ENCODE measurements at places on chromosomes 2 and 18.

DNA sequence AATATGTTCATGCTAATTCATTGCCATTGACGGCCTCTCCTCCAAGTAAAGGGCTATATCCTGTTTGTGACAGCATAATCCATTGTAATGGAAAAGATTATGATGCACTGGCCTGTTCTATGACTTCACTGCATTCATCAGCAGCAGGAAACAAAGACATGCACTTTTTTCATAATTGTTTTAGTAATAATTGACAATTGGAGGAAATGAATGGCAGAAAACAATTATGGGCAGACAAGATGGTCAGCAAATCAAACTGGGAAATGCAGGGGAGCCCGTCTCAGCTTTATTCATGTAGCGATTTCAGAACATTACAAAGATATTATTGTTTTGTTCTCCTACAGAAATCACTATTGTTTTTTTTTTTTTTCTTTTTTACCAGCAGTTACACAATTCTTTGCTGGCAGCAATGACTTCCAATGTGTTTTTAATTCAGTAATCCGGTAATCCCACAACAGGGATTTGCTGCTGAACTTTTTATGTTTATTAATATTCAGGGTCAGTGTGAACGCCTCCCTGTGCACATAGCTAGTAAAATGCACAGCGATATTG, 33.8 kb upstream of the RASGRP3 start:
- no peak for DNase-seq

DNA sequence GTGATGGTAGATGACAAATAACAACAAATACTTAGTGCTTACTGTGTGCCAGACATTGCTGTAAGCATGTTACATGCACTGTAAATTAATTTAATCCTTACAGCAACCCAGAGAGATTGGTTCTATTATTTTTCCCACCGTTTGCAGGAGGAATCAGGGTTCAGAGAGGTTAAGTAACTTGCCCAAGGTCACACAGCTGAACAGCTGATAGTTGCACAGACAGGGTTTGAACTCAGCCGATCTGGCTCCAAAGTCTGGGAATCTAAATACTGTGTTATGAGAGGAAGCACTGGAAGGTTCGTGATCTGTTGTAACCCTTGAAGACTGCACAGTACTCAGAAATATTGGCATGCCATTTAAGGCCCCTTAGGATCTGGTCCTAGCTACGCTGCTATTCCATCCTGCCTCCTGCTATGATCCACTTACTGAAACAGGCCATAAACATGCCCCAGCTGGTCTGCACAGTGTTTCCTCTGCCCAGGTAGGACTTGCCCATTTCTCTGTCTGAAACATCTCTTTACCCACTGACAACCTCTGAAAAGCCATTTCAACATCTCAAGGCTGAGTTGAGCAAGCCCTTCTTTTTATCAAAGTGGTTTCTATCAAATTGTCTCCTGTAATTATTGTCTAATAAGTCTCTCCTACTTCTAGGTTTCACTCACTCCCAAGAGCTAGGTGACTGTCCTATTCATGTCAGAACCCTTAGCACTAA, 40.4 kb upstream of the MRPL33 start:
- DNase-seq: no peak

DNA sequence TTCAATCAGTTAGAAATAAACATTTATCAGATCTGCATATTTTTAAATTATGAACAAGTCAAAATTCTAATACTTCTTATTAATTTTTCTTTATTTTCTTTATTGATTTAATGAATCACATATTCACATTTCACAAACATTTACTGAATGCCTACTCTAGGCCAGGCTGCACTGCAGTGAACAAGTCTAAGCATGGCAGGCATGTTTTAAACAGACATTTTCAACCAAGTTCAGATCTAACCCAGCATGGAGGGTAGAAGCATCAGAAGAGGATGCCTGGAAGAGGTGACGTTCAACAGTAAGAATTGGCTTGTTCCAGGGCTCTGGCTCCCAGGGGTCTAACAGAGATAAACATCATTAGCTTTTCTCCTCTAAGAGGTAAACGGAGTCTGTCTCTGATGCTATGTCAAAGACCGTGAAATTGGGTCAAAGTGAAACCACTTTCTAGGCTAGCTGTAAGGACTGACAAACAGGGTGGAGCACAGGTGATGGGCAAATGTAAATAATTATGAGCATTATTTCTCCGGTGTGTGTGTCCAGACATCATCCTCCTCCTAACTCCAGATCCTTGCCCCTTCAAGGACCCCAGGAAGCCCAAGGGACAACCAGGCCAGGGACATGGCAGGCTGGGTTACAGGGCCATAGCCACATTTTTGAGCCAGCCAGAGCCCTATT, 50.6 kb downstream of the UNC50 start:
- DNase-seq: no peak

- DNase-seq: peak; percentile 76
These were observed 1.0 kb downstream of the CYP26B1 start for GRCh38 chr2:72146347-72147302.

DNA sequence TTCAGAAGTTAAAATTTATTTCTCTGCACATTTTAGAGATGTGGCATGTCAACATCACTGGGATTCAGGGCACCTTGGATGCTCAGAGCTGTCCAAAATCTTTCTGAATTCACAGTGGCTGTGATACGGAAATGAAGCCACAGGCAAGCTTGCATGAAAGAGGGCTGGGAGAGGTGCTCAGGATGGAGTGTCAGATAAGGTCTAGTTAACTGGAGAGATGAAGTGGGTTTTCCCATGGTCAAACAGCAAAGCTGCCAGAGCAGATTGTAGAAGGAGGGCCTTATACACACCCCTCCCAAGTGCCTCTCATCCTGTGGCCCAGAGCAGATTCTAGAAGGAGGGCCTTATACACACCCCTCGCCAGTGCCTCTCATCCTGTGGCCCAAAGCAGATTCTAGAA, 286.8 kb upstream of the PXDN start:
- DNase-seq: no peak

GRCh38 chr2:238901461-238902057, 53.7 kb downstream of the TWIST2 start:
- DNase-seq: peak; percentile 76

DNA sequence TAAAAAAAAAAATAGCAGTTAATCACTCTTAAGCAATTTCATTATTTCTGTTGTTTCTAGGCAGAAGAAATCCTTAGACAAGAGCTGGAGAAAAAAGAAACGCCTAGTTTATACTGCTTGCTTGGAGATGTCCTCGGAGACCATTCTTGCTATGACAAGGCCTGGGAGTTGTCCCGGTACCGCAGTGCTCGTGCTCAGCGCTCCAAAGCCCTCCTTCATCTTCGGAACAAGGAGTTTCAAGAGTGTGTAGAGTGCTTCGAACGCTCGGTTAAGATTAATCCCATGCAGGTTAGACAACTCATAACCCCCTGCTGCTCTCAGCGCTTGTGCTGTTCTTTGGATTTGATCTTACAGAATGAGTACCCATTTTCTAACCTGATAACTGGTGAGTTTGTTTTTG, 130.4 kb downstream of the TTC27 start:
- DNase-seq: no peak

GRCh38 chr2:101623031-101623521, 74.4 kb upstream of the MAP4K4 start:
- DNase-seq: no peak

Measured in posterior vena cava (tissue), 2 donors.